ENCODE measurements at places on chromosomes 13 and 19.
A peak's percentile ranks its signal among the peaks of the same experiment; 100 is the strongest.

DNA sequence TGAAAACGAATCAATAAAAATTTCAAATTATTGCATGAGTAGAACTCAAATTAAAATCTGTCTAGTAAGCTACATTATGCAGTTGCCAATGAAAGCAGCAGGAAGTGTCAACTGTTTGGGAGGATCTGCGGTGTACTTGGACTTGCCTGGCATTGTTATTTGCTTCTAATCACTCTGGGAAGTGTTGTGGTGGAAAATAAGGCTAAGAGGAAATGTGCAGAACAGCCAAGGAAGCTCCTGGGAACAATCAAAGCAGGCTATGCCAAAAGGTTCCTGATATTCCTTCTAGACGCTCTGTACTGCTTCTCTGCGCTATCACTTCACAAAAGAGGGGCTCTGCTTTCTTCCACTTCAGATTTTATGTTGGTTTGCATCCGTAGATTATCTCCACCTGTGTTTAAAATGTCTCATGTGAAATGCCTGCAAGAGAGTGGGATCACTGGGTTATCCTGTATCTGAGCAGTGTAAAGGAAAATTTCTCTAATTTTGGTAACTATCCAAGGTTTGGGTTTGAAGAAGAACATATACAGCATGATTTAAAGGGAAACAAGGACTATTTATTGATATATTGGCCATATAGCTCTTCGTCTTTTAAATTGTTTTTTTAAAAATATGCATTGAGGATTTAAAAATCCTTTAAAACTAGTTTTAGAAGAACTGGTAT is 182.7 kb upstream of the CSNK1A1L start:
- no peak for DNase-seq

GRCh38 chr19:28846094-28846812 is 366.7 kb downstream of the UQCRFS1 start:
- DNase-seq = no peak

- DNase-seq = no peak
These were observed 160.5 kb downstream of the DLEU7 start for GRCh38 chr13:50682966-50683365.

DNA sequence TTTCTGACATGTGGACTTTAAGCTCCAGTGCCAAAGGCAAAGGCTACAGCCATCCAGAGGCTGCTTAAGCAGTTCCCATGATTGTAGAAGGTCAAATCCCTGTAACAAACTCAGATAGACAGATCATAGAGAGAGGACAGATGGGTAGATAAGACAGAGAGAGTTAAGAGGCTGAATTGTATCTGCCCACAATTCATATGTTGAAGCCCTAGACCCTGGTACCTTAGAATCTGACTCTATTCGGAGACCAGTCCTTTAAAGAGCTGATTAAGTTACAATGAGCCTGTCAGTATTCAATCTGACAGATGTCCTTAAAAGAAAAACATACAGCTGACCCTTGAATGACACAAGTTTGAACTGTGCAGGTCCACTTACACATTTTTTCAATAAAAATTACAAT is 115.2 kb downstream of the RAP2A start:
- DNase-seq = no peak

DNA sequence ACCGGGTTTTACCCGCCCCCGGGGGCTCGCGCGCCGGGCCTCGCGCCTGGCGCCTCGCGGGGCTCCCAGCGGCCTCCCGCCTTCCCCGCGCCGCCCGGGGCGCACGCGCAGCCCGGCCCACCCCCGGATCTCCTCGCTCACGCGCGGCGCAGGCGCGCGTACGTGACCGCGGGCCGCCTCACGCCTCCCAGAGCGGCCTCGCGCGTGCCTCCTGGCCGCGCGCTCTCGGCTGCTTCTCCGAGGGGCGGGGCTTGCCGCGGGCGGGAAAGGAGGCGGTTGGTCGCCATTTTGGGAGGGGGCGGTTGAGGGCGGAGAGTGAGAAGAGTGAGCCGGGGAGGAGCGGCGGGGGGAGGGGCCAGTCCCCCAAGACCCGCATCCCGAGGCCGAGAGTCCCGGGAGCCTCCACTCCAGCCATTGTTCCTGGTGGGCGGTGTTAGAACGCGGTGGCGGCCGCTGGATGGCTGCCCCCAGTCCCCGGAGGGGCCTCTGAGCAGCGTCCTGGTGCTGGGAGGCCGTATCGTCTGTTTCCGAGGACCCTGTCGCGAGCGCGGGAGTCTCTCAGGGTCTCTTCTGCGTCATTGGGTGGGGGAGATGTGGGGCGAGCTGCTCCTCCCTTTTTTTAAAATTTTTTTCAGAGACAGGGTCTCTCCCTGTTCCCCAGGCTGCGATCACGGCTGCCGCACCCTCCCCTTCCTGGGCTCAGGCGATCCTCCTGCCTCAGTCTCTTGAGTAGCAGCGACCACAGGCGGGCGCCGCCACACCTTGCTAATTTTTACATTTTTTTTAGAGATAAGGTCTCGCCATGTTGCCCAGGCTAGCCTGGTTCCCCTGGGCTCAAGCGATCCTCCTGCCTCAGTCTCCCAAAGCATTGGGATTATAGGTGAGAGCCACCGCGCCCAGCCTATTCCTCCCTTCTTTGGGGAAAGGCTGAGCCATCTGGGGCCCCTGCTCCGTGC is at the start of gene ZNF541:
TSS of gene ZNF541 (minus strand) at position 78 of the 956 bp plus-strand sequence. CDS start 17,292 bp downstream, outside the sequence.
- DNase-seq = peak; percentile 83

DNA sequence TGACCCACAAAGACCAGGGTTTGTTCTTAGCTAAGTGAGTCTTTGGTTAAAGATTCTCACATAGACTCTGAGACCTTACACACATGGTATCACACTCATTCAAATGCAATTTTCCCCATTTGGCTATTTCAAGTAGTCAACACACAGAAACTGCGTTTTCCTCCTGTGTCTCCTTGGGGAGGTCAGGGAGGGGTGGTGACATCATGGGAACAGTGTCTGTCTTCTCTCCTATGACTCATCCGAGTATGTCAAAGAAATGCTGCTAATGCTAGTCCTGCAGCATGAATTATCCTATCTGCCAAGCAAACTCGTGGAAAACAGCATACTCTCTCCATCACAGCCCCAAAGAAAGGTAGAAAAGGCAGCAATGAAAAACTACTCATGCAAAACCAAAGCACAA is 100.2 kb downstream of the ENOX1 start:
- no peak for DNase-seq

GRCh38 chr13:49225223-49226042 is 5.3 kb downstream of the MLNR start:
- no peak for DNase-seq

- peak; percentile 63 for DNase-seq
These were observed 1.1 kb downstream of the ZBTB45 start for GRCh38 chr19:58518256-58519086.

All from activated CD8-positive, alpha-beta memory T cell treated with anti-CD3 and anti-CD28 coated beads, Interleukin-2, amount 50 U/mL, for 48 hours (primary cell).